ENCODE measurements at places on chromosomes 12 and 14. TPM values are rescaled to one million over a fixed set of nuclear protein-coding genes. Genes with fewer than 3 reads are reported as not detected.

ANGEL1 gene
- 6.7 TPM for total RNA-seq

KLHL33 gene
- not detected for total RNA-seq

TRHDE gene
- 0.02 TPM for total RNA-seq

MDGA2 gene
- not detected for total RNA-seq

SYNDIG1L gene
- not detected for total RNA-seq

TSPAN11 gene
- total RNA-seq: 0.05 TPM

SP7 gene
- 0.09 TPM for total RNA-seq

C12orf54 gene
- not detected for total RNA-seq
